NT2/D1 (cell line): ENCODE measurements at places on chromosomes 5 and 9.
A peak's percentile ranks its signal among the peaks of the same experiment; 100 is the strongest.

DNA sequence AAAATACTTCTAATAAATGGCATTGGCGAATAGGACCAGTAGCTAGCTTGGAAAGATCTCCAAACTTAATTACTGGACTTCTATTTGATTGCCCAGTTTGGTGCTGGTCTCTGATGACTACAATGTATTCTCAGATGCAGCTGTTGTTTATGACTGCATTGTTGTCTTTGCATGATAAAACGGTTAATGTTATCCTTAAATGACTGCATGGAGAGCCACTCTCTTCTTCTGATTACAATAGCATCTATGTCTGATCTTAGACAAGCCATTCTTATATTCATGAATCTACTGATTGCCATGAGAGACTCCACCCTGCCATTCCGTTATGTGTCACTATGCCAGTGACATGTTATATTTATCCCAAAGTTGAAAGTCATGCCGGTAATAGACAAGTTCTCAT lies 42.9 kb upstream of the ERBIN start:
- DNase-seq: no peak

GRCh38 chr9:12856603-12857002 lies 81.8 kb downstream of the LURAP1L start:
- peak; percentile 48 for DNase-seq

DNA sequence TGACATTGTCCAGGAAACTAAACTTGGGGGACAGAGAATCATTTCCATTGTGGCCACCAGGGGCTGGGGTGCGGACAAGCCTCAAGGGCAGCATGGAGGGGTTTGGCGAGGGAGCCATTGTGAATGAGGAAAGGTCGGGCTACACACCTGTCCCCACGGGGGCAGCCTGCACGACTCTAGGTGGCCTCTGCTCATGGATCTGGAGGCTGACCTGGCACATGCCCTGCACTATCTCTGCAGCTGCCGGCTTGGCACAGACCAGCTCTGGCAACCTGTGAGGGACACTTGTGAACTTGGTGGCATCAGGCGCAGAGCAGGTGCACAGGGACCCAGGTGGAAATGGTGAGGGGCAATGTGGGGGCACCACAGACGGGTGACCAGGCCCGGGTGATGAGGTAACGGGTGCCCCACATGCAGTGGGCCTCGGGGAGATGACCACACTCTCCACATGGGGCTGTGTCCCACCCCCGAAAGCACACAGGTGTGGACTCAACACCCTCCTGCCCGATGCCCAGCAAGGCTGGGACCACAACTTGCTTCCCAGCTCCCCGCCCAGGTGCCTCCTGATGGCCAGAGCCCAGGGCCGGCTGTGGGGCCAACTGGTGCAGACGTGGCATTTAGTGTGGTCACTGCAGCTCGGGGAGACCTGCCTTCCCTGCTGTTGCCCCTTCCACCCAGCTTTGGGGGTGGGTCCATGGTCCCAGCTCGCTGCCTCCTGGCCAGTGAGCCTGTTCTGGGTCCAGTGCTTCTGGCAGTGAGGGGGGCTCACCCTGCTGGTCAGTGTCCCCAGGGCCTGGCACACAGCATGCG lies 60.9 kb upstream of the UBAC1 start:
- DNase-seq: no peak

DNA sequence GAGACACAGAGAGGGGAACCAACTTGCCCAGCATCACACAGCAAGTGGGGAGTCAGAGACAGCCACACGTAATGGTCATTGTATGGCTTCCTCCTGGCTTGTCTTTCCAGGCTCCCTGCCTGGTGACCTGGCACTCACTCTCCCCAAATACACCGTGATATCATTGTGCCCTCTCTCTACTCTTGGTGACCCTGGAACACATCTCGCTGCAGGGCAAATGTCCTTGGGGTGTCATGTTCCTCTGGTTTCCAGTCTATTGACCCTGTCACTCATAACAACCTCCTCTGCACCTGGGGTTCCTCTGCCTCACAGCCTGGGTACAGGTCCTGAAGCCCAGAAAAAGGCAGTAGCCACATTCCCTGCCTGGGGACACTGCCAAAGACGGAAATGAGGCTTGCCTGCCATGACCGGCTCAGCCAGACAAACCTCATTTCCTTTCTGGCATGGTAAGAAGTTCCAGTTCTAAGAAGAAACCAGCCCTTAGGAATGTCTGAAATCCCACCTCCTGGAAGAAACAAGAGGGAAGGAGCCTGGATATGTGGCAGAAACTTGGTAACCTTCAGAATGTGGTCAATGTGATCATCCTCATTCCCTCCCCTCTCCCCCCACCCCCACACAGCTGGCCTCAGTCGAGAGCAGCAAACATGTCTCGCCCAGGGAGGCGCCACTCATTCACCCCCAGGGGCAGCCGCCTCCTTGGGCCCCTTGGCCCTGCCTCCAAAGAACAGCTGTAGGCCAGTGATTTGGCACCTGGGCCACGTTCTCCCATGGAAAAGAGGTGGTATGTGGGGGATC lies 30.6 kb upstream of the SMU1 start:
- no peak for DNase-seq

GRCh38 chr9:72205513-72205912 lies 56.3 kb downstream of the GDA start:
- no peak for DNase-seq

DNA sequence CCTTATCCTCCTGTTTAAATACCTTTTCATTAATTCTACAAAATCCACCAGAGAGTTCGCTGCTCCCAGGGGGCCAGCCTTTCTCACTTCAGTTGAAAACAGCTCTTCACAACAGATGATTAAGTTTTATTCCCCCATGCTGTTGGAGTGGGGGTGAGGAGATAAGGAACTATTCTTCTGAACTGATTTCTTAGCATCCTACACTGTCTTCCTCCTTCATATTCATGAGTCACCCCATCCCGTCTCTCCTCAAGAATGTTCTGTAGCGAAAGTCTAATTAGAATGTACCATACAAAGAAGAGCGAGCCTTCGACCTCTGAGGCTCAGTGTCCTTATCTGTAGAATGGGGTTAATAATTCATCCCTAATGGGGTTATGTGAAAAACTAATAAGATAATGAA lies 138.0 kb downstream of the PIK3R1 start:
- DNase-seq: no peak

DNA sequence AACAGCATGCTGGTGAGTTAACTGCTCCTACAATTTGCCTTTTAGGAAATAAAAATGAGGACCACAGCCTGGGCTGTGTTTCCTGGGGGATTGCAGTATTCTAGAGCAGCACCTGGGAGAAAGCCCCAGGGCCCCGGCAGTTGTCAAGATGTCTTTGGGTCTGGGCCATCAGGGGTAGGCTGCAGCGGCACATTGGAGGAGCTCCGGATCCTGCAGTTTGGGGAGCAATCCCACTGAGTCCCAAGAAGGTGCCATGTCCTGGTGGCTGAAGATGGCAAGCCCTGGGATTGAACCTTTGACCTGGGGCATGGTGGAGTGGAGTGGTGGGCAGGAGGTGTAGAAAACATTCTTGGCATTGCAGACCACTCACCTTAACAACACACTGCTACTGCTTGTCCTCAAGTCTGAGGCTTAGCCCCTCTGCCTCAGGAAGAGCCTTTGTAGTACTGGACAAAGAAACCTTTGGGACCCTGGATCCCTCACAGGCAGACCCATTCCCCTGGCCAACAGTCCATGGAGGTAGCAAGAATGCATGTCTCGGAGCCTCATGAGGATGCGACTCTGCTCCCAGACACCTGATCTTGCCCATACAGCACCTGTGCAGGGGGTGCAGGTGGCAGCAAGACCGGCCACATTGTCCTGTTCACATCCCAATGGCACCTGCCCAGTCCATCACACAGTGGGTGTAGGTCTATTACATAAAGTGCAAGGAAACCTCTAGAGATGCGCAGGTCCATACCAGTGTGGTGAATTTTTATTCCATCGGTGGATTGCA lies 159.1 kb upstream of the IRX2 start:
- no peak for DNase-seq

GRCh38 chr5:135059000-135059923 lies 25.2 kb upstream of the PITX1 start:
- DNase-seq: no peak

DNA sequence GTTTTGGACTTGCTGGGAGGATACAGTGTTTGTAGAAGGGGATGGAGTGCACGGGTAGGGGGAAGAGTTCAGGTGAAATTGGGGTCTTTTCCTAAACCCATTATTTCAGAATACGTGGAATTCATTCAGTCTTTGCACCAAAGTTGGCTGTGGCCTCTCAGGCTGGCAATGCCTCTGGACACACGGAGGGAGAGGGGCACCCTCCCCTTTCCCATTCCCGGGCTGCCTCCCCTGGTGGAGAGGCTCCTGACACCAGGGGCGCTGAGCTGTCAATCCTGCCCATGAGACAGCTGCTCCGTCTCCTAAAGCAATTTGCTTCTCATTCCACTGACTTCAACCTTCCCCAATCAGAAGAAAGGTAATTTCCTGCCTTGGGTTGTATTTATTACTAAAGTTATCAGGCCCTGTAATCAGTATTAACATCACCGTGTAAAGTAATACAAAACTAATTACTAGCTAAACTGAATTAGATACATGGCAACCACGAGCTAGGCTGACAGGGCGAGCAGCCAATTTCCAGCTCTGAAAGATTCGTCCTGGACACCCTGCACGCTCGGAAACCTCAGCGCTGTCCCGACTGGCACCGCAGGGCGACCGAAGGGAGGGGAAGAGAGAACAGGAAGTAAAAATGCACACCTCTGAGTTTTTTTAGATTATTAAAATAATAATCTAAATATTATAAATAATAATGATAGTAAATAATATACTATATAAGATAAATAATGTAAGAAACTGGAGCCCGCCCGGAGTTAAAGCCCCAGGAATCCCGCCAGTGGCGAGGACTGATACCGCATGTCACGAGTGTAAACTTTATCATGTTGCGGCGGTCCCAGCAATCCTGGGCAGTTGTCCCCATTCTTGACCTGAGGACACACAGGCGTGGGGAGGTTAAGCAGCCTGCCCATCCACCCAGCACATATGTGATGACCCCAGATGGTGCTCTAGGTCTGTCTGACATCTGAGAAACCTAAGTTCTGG lies 6.9 kb upstream of the OLFM1 start:
- DNase-seq: no peak

- no peak for DNase-seq
These were observed 37.9 kb downstream of the UBTD2 start for GRCh38 chr5:172245703-172246125.

DNA sequence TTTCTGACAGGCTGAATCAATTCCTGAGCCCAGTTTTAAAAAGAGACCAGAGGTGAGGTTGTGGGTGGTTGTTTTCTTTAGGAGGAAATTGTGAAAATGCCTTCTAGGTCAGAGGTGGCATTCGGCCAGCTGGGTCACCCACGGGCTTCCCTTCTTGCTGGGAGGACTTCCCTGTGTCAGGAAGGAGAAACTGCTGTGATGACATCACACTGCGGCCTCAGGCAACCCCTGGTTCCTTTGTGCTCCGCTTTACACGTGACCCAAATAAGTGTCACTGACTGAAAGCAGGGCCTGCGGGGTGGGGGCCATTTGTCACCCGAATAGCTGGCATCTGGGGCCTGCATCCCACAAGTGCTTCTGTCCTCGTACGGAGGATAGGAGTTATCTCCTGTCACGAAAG lies 39.7 kb downstream of the FABP6 start:
- no peak for DNase-seq

DNA sequence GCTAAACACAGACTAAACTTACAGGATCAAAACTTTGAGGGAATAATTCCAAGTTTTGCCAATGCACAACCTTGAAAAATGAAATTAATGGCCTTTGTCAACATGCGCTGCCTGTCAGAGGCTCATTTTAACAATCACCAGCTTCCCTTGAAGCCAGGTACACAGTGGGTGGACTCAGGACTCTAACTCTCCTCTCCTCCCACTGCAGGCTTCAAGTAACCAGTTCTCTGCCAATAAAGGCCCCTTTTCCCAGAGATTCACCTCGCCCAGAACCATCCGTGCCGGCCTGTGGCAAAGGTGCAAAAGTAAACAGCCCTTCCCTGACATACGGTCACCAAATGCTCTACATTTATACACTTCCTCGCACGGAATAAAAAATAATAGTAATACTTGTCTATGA lies 18.4 kb upstream of the FBP2 start:
- no peak for DNase-seq

- DNase-seq: no peak
These were observed 217.5 kb downstream of the DCP2 start for GRCh38 chr5:113194125-113194524.

- no peak for DNase-seq
These were observed 35.4 kb downstream of the ERCC6L2 start for GRCh38 chr9:95910770-95911340.

GRCh38 chr9:83296123-83296522 lies 233.2 kb upstream of the RASEF start:
- no peak for DNase-seq

GRCh38 chr5:6595405-6595804 lies 37.4 kb downstream of the NSUN2 start:
- DNase-seq: no peak

GRCh38 chr5:95533761-95534160 lies 21.0 kb downstream of the SKIC3 start:
- no peak for DNase-seq

DNA sequence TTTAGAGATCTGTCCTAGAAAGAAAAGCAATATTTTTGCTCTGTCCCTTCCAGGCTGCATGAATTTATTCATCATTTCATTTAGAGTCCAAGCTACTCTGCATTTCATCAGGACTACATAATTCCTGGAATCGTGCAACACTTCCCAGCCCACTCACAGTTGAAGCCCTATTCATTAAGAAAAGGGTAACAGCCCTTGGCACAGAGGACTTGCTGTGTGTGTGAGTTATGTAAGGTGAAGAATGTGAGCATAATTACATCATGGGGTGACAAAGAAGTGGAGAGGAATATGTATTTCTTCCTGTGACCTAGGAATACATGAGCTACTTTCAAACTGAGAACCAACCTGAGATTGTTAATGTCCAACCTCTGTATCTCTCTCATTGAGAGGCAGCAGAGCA lies 317.4 kb downstream of the ARHGEF28 start:
- no peak for DNase-seq

DNA sequence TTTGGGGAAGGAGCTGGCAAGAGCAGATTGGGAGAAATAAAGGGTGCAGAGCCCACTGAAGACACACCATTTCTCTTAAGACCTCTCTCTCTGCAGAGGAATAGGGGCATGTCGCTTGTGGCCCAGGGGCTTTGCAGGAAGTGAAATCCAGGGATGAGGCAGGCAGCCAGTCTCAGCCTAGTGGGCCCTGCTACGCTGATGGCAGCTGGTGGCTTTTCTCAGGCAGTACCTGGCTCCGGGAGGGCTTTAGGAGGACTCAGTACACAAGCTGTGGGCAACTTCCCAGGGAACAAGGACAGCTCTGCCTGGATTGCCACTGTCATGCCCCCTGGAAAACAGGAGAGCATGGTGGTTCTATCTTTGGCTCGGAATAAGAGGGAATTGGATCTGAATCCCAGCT lies 76.2 kb upstream of the NEURL1B start:
- DNase-seq: no peak

GRCh38 chr5:96572864-96573512 lies 89.2 kb upstream of the CAST start:
- no peak for DNase-seq

DNA sequence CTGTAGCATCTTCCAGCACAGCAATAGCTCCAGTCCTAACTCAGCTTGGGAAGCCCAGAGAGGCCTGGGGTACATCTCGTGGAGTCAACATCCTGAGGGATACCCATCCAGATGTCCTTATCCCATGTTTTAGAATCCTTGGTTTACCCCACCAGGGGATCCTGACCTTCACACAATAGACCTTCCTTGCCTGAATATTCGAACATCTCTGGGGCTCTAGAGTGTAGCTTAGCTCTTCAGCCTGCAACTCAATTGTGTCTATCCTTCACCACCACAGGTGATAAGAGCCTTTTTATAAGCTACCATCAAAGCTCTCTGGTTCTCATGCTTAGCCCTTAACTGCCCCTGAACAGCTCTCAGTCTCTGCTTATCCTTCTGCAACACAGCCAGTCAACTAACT lies 7.5 kb upstream of the RALGPS1 start:
- no peak for DNase-seq
